ENCODE measurements at places on chromosomes 3 and 15. TPM values are rescaled to one million over a fixed set of nuclear protein-coding genes. Genes with fewer than 3 reads are reported as not detected.

LMAN1L gene
- total RNA-seq, result 1.5 TPM

- H3K27ac ChIP-seq, result no peak overlapping the region
- H3K27me3 ChIP-seq, result no peaks in the 10 kb centered on the region
- H3K36me3 ChIP-seq, result no peaks in the 10 kb centered on the region
- no peaks in the 10 kb centered on the region for H3K4me1 ChIP-seq
These were observed 64.5 kb downstream of the NPTN start for GRCh38 chr15:73568564-73569280.

DNA sequence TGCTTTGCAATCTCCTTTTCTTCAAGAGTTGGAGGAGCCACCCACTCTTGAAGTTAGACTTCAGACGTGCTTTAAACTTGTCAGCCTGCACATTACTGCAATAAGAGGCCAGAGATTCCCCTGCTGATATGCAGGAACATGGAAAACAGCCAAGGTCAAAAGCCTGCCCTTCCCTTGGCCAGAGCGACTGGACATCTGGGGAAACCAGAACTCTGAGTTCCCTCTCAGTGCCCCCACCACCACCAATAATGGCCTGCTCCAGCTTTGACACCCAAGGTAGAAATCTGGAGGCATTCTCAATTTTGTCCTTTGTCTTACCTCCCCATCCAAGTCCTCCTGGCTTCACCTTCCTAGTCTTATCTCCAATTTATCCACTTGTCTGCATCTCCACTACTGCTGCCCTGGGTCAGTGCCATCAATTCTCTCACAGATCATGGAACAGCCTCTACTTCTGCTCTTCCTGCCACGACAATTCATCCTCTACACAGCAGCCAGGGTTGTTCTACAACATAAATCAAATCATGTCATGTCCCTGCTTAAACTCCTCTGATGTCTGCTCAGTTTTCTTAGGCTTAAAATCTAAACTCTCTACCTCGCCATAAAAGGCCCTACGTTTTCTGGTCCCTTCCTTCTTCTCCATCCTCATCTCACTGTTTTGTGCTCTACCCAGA is 191.6 kb upstream of the WNT5A start:
- DNase-seq, result no peak
- no peak overlapping the region for H3K4me3 ChIP-seq
- H3K4me1 ChIP-seq, result no peaks in the 10 kb centered on the region
- H3K27me3 ChIP-seq, result no peaks in the 10 kb centered on the region
- H3K27ac ChIP-seq, result no peak overlapping the region

PPARG gene
- 29.1 TPM for total RNA-seq

LRRC57 gene
- 24.8 TPM for total RNA-seq

GRCh38 chr15:71512682-71513006 is 297.7 kb upstream of the NR2E3 start:
- DNase-seq, result no peak
- H3K27ac ChIP-seq, result peak overlapping the region; percentile 42

DNA sequence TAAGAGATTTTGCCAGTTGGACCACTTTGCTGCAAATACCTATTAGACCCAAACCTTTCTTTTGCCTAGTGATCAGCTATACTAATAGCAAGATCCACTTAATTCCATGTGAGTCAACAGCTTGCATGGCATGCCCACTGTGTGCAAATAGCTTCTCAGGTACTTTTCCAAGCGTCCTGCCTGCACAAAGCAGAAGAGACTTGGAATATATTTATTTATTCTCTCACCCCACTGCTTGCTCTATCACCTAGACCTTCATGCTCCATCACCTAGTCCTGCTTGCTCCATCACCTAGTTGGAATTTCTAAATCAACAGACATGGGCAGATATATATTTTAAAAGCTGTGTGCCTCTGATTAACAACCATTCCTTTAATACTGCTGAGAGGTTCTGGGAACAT is 47.6 kb downstream of the MBNL1 start:
- no peaks in the 10 kb centered on the region for H3K27me3 ChIP-seq
- no peak overlapping the region for H3K4me3 ChIP-seq
- no peak for DNase-seq
- H3K4me1 ChIP-seq, result peaks cover 9% of the 10 kb centered on the region
- peak overlapping the region; percentile 60 for H3K27ac ChIP-seq

TEX9 gene
- total RNA-seq, result 2.6 TPM

STRIT1 gene
- not detected for total RNA-seq

- DNase-seq, result peak; percentile 63
- H3K27me3 ChIP-seq, result no peaks in the 10 kb centered on the region
- no peaks in the 10 kb centered on the region for H3K36me3 ChIP-seq
- peak overlapping the region; percentile 89 for H3K27ac ChIP-seq
These were observed 538 bp downstream of the ATOSA start for GRCh38 chr15:52678468-52679231.

- DNase-seq, result no peak
- H3K4me3 ChIP-seq, result no peak overlapping the region
- peaks cover 15% of the 10 kb centered on the region for H3K4me1 ChIP-seq
- H3K27me3 ChIP-seq, result no peaks in the 10 kb centered on the region
These were observed 237.6 kb downstream of the ATP8B4 start for GRCh38 chr15:49881433-49881832.

DNA sequence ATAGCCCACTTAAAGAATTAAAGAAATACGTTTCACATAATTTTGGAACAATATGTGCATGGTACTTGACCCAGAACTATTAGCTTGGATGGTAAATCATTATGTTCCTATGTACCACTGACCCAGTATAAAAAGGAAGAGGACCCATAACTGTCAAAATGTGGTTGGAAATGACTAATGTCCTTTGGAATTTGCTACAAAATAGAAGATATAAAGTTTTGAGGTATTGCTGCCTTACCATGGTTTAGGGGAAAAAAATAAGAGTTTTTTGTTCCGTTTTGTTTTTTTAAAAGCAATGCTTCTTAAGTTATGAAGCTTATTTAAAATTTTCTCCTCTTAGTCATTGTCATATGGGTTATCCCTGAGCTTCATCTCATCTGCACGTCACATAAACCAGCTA is 15.8 kb upstream of the TFDP2 start:
- no peak overlapping the region for H3K27ac ChIP-seq
- no peaks in the 10 kb centered on the region for H3K27me3 ChIP-seq
- H3K36me3 ChIP-seq, result no peaks in the 10 kb centered on the region
- H3K4me1 ChIP-seq, result no peaks in the 10 kb centered on the region
- DNase-seq, result no peak
- no peak overlapping the region for H3K4me3 ChIP-seq

- no peak overlapping the region for H3K27ac ChIP-seq
- no peaks in the 10 kb centered on the region for H3K36me3 ChIP-seq
- H3K4me1 ChIP-seq, result no peaks in the 10 kb centered on the region
- no peak for DNase-seq
- H3K4me3 ChIP-seq, result no peak overlapping the region
These were observed 83.3 kb downstream of the SNRK start for GRCh38 chr3:43369404-43370292.

RTP2 gene
- not detected for total RNA-seq

DNA sequence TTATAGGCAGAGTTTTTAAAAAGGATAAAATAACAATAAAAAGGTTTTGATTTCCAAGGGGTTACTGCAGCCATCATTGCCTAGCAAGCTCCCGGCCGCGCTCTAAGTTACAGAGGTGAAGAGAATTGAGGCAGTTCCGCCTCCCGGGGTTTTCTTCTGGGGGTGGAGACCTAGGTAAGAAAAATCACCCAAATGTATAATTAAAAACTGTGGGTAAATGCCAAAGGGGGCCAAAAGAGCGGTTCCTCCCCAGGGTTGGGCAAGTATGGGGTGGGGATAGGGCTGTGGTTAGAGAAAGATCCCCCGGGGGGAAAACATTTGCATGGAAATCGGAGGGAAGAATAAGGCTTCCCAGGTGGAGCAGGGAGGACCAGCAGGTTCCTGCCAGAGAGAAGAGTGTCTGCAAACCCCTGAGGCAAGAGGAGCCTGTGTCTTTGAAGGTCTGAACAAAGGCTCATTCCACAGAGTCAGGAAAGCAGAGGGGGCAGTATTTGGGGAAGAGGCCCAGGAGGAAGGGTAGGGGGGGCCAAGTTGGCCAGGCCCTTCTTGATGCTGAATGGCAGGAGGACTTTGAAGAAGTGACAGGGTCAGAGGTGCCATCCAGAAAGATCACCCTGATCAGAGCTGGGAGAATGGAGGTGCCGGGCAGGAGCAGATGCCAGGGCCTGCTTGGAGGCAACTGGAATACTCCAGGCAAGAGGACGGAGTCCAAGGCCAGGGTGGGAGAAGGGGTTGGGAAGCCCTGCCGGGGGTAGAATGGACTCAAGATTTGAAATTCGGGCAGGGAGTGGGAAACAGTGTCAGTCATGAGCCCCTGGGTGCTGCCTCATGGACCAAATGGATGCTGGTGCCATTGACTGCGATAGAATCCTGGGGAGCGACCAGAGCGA is 152.9 kb upstream of the RGMA start:
- no peaks in the 10 kb centered on the region for H3K4me1 ChIP-seq
- no peaks in the 10 kb centered on the region for H3K36me3 ChIP-seq
- H3K27ac ChIP-seq, result no peak overlapping the region
- no peak for DNase-seq
- H3K4me3 ChIP-seq, result no peak overlapping the region
- no peaks in the 10 kb centered on the region for H3K27me3 ChIP-seq

EIF5A2 gene
- 20.5 TPM for total RNA-seq

C3orf85 gene
- not detected for total RNA-seq

DNA sequence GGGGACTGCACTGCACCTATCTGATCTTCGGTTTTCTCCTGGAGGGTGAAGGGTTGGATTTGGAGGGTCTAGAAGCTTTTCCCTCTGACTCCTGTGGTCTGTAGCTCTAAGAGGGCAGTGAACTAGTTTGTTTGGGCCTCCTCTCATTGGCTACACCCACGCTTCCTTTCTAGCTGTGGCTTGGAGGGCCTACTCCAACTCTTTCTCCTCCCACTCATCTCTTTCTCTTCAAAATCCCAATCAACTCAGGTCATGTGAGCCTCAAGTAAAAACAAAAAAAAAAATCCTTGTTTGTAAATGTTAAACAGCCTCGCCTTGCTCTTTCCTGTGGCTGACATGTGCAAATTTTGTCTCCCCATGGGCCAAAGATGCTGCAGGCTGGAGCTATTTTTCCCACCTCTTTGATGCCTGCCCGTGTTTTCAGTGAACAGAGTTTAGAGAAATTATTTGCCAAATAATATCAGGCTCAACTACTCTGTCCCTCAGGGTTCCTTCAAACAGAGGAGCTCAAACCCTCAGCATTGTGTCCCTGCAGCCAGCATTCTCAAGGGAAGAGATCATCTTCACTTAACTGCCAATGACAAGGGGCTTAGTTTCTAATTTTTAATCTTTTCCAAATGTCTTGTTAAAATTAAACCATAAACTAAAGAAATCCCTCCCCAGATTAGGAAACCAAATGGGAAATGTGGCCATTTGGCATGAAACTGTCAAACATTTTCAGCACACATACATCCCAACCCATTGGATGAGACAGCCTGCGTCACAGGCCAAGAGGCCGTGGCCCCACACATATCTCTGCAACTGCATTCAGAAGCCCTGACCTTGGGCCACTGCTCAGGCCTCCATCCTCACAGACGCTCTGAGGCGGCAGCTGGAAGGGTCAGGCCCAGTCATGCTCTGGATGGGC is 114.8 kb upstream of the THBS1 start:
- no peaks in the 10 kb centered on the region for H3K27me3 ChIP-seq
- no peak overlapping the region for H3K4me3 ChIP-seq
- H3K36me3 ChIP-seq, result no peaks in the 10 kb centered on the region
- peak overlapping the region; percentile 72 for H3K27ac ChIP-seq
- H3K4me1 ChIP-seq, result no peaks in the 10 kb centered on the region

DNA sequence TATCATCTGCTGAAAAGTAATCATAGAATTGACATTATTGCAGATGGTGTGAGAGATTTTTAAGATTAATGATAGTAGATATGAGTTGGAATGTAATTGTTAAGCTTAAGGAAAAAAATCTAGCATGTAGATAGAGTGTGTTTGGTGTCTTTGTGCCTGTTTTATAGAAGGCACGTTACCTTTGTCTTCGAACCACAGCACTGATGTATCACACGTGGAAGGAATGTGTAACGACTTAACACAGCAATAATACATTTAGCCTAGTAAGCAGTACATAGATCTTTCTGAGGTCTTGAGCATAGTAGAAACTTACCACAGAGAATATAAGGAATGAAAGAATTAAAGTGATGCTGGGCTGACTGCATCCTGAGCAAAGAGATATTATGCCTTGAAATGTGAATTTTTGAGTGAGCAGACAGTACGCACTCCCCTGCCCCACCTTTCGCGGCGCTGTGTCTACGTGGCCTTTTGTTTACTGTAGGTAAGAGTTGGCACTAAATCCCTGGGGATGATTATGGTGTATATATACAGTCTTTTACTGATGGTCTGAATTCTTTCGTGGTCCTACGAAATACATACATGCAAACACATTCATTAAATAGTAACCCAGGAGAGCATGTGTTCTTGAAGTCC is 217.6 kb upstream of the TOPAZ1 start:
- no peaks in the 10 kb centered on the region for H3K4me1 ChIP-seq
- peaks cover 21% of the 10 kb centered on the region for H3K27me3 ChIP-seq
- H3K27ac ChIP-seq, result no peak overlapping the region
- no peak for DNase-seq

- no peak overlapping the region for H3K27ac ChIP-seq
- no peaks in the 10 kb centered on the region for H3K27me3 ChIP-seq
- no peaks in the 10 kb centered on the region for H3K4me1 ChIP-seq
- H3K36me3 ChIP-seq, result no peaks in the 10 kb centered on the region
These were observed 199.9 kb downstream of the MFSD1 start for GRCh38 chr3:159001711-159002110.

- no peaks in the 10 kb centered on the region for H3K4me1 ChIP-seq
- H3K4me3 ChIP-seq, result no peak overlapping the region
- DNase-seq, result no peak
- peak overlapping the region; percentile 66 for H3K27ac ChIP-seq
These were observed 30.2 kb downstream of the FAM174B start for GRCh38 chr15:92625251-92625980.

GRCh38 chr3:68483041-68483440 is 449.3 kb downstream of the TAFA4 start:
- H3K27ac ChIP-seq, result no peak overlapping the region
- no peak for DNase-seq
- no peaks in the 10 kb centered on the region for H3K4me1 ChIP-seq
- no peaks in the 10 kb centered on the region for H3K27me3 ChIP-seq

DNA sequence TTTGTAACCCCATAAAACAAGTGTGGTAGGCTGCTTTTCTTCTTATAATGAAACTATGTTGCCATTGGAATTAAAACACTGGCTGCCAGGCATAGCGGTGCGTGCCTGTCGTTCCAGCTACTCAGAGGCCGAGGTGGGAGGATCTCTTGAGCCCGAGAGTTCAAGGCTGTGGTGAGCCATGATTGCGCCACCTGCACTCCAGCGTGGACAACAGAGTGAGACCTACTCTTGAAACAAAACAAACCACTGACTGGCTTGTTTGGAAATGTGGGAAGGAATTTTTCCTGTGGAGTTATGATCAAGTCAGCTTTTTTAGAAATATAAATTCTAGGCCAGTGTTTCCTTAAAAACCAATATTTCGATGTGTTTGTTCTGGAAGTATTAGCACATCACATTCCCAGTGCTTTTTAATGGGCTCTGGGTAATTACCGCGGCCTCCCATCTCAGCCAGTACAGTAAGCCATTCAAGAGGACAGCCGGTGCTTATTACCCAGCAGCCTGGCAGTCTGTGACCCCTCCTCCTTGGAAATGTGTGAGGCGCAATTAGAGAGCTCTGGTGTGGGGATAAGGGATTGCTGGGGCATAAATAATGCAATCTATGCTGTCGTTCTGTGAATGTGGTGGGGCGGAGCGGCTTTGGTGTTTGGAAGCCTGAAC is 58.3 kb upstream of the TRAK1 start:
- peaks cover 9% of the 10 kb centered on the region for H3K4me1 ChIP-seq
- peak overlapping the region; percentile 74 for H3K27ac ChIP-seq
- no peak overlapping the region for H3K4me3 ChIP-seq

Data from uterus (tissue), 4 donors.